ENCODE measurements at places on chromosomes 12 and 14.

DNA sequence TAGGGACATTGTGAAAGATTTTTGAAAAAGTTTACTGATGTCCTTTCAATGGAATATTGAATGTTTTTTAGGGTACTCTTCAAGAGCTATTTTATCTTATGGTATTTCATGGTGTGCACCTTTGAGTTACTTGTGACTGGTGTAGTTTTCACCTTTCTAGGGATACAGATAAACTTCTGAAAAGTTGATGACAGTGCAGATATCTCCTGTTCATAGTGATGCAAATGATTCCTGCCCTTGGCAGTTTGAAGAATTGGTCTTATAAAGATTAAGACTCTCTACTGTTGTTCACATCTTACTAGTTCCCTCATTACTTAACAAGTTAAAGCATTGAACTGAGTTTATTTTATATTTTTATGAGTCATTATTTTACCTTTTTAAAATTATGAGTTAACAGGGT, 408.9 kb downstream of the TRHDE start:
- no peak for DNase-seq

GRCh38 chr14:37078131-37078530, 94.3 kb downstream of the SLC25A21 start:
- DNase-seq: no peak

GRCh38 chr12:46368138-46368537, 4.4 kb downstream of the SLC38A2 start:
- DNase-seq: no peak

GRCh38 chr12:4564818-4565217, 2.8 kb downstream of the DYRK4 start:
- no peak for DNase-seq

- no peak for DNase-seq
Measured at GRCh38 chr14:65103150-65103760, 938 bp upstream of the MAX start.

DNA sequence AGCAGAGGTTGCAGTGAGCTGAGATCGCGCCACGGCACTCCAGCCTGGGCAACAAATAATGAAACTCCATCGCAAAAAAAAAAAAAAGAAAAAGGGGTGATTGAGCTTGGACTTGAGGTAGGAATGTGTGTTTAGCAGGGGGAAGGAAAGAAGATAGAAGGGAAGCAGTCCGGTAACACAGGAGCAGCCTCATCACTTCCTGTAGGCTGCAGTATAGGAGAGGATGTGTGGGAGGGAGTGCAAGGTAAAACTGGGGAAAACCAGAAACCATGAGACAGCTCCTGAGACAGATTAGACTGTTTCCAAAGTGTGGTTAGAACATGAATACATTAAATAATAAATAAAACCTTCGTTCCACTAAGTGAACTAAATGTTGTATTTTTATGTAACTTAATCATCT, 49.2 kb downstream of the FGD4 start:
- DNase-seq: no peak

DNA sequence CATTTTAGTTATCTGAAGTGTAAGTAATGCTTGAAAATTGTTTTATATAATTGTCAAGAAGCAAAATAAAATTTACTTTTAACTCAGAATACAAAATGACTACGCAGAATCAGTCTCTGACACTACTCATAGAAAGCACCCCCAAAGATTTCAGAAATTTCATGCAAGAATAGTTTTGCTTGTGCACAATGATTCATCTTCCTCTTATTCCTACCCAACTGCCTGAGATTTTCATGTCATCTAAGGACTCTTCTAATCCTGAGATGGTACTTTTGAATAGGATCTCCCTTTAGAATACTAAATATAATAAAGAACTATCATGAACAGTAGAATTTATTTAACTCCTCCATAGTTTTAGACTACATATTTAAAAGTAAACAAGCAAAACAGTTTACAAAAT, 485.3 kb upstream of the MGAT4C start:
- DNase-seq: no peak

- DNase-seq: no peak
Measured at GRCh38 chr12:5428332-5429221, 3.3 kb upstream of the NTF3 start.

- no peak for DNase-seq
Measured at GRCh38 chr14:68177728-68178127, 358.1 kb downstream of the RAD51B start.

DNA sequence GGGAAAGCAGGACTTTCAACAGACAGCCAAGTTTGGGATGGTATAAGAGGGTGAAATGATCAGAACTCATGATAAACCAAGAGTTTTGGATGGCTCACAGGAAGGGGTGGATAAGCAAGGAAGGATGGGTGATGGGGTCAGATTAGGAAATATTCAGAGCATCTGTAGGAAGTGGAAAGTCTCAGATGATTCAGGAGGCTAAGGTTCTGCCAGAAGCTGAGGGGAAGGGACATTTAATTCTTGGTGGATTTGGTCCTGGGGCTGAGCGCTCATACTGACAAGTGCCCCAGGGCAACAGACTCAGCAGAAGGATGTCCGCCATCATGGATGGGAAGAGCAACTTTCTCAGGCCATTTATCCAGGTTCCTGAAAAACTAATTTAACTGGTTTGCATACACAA, 28.4 kb upstream of the BDKRB2 start:
- no peak for DNase-seq

DNA sequence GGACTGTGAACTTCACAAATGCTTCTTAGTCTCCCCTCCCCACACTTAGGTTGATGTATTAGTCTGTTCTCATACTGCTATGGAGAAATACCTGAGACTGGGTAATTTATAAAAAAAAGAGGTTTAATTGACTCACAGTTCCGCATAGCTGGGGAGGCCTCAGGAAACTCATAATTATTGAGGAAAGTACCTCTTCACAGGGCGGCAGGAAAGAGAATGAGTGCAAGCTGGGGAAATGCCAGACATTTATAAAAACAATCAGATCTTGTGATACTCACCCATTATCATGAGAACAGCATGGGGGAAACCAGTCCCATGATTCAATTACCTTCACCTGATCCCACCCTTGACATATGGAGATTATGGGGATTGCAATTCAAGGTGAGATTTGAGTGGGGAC, 178.8 kb downstream of the SLC38A4 start:
- no peak for DNase-seq

- no peak for DNase-seq
Measured at GRCh38 chr14:31127690-31128089, 79.9 kb downstream of the HECTD1 start.

- DNase-seq: no peak
Measured at GRCh38 chr12:100326208-100326607, 30.7 kb upstream of the SLC17A8 start.

DNA sequence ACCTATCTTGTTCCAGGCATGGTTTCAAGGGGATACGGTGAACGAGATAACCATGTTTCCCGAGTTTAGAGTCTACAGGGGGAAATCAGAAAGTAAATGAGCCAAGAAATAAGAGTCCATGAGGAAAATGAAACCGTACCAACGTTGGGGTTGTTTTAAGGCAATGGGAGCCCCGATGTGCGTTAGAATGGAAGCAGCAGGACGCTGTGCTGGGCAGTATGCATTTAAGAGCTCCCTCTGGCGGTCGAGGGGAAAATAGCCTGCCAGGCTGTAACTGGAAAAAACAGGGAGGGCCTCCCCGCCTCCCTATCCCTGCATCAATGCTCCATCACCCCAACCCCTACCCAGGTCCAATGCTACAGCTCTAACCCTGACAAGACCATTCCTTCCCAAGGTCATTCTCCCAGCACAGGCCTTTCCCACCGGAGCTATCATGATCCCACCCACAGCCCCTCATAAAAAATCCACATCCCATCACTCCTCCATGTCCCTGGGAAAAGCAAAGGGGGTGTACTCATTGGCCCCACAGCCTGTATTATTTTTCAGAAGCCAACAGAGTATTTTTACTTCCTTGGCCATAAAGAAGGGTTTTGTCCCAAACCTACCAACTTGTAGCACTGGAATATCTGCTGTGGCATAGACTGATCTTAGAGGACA, 226.3 kb upstream of the NOS1 start:
- DNase-seq: no peak

DNA sequence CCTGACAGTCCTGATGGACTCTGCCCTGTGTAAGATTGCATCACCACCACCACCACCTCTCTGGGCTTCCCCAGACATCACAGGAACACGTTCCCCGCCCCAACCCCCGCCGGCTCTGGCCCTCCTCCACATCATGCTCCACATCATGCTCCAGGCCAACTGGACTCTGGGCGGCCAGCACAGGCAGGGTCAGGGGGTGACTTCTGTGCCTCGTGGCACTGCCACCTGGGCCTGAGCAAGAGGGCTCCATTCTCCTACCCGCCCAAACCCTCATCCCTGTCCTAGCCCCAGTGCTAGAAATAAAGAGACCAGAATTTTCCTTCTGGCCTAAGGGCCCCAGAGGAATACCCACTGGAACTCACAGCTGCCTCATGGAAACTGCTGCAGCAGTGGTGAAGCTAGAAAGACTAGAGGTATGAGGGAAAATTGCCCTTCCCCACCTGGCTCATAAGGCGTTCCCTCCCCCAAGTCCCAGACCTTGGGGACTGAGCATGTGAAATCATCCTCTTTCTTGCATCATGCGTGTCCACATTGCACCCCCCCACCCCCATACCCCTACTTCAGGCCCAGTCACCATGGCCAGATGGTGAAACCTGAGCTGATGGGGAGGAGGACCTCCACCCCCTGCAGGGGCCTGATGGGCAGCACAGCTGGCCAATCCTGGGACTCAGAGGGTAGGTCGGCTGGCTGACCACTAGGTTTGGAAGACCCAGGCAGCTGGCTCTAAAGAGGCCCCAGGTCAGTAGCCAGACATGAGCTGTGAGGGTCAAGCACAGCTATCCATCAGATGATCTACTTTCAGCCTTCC, at the start of gene INHBE:
INHBE (plus strand) TSS at position 742 of the 808 bp plus-strand sequence. CDS start 230 bp downstream, outside the sequence.
- no peak for DNase-seq

DNA sequence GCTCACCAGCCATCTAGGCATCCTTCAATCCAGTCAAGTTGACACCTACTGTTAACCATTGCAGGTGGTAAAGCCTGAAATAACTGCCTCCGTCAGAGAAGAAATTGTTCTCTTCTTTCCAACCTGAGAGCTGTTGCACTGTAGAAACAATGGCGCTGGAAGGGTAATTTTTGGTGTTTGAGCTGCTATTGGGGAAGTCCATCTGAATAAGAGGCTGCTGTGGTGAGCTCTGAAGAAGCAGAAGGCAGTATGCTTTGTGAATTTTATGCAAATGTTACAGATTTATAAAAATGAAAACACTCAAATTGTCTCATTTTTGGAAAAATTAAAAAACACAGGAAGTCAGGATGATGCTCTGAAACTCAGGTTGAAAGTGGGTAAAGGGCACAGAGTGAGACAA, 60.2 kb downstream of the SNAPC1 start:
- no peak for DNase-seq

GRCh38 chr14:95577067-95577800, 42.4 kb downstream of the GLRX5 start:
- DNase-seq: no peak

- no peak for DNase-seq
Measured at GRCh38 chr12:98651328-98651727, 6.2 kb downstream of the APAF1 start.

GRCh38 chr12:95130096-95130495, 56.7 kb upstream of the NR2C1 start:
- no peak for DNase-seq

DNA sequence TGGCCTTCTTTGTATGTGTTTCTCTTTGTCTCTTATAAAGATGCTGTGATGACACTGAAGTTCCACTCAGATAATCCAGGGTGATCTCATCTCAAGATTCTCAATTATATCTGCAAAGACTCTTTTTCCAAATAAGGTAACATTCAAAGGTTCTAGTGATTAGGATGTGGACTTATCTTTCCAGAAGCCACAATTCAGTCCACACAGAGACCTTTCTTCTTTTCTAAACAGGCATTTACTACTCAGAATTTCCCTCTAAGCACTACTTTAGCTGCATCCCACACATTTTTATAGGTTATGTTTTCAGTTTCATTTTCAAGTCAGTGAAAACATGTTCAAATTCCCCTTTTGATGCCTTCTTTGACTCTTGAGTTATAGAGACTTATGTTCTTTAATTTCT, 9.0 kb upstream of the NKX2-1 start:
- no peak for DNase-seq

- no peak for DNase-seq
Measured at GRCh38 chr12:11496157-11496851, 100.9 kb upstream of the PRB2 start.

DNA sequence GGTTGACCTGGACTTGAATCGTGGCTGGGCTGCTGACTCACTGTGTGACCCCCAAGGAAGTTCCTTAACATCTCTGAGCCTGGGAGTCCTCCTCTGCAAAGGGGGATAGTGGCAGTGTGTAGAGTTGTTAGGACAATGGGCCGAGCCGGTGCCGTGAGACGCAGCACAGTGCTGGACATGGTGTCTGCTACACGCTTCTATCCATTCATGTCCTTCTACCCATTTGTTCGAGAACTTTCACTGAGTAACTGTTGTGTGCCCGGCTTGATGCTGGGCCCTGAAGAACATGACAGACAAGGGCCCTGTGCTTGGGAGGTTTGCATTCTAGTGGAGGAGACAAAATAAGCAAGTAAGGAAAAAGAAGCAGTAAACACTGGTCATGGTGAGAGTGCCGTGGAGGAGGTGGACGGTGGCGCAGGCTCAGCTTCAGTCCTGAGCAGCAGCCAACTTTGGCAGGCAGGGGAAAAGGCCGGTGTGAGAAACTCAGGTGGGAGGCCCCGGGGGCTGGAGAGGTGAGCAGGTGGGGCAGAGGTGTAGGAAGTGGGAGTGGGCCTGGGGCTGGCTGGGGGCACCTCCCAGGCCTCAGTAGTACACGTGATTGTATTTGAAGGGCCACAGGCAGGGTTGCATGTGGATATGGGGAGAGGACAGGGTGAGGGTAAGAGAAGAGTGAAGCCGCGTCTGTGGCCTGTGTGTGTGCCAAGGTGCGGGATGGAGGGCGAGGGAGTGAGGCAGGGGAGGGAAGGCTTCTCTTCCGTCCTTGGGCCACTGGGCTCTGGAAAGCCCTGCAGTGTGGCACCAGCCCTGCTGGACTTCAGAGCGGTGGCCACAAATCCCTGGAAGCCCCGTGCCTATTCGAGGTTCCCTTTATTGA, 13.8 kb downstream of the VASH1 start:
- DNase-seq: no peak

DNA sequence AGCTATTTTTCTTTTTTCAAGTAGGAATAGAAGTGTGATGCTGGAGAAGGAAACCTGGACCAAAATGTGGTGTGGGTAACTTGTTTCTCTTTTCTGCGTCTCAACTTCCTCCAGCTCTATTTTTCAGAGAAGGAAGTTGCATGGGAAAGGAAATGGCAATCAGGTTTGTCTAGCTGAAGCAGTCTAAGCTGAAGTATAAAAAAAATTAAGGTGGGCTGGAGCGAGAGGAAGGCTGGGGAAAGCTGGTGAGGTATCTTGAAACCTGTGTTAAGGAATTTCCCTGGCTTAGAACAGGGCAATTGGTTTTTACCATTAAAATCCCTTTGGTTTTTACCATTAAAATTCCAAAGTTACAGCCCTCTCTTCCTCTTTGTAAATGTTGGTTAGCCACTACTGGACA, 34.2 kb upstream of the NINJ2 start:
- DNase-seq: no peak

GRCh38 chr12:44571006-44571550, 305.0 kb downstream of the NELL2 start:
- DNase-seq: no peak

DNA sequence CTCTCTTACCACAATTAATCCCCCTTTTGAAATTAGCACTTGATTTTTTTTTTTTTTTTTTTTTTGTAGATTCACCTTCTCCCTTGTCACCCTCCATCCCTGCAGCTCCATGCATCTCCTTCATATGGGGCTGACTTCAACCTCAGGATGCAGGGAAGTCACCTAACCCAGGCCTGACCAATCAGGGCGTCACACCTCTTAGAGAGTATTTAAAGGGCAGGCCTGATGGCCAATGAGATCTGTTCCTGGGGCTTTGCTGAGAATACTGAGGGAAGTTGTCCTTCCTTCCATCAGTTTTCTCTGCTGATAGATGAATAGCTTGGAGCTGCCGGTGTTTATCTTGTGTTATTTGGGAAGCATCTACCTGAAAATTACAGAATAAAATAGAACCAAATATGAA, 1104.7 kb upstream of the TMEM132C start:
- DNase-seq: no peak
